ENCODE measurements at places on chromosomes 12 and 14.

- DNase-seq: no peak
Observed at GRCh38 chr12:72543777-72544467, 271.8 kb downstream of the TRHDE start.

GRCh38 chr12:95545731-95546490 lies 5.4 kb downstream of the USP44 start:
- no peak for DNase-seq

GRCh38 chr12:121838126-121838525 lies 20.5 kb downstream of the HPD start:
- no peak for DNase-seq

- DNase-seq: peak; percentile 12
Observed at GRCh38 chr14:58297412-58297761, 968 bp upstream of the ARID4A start.

GRCh38 chr12:20473133-20473532 lies 104.8 kb downstream of the PDE3A start:
- no peak for DNase-seq

DNA sequence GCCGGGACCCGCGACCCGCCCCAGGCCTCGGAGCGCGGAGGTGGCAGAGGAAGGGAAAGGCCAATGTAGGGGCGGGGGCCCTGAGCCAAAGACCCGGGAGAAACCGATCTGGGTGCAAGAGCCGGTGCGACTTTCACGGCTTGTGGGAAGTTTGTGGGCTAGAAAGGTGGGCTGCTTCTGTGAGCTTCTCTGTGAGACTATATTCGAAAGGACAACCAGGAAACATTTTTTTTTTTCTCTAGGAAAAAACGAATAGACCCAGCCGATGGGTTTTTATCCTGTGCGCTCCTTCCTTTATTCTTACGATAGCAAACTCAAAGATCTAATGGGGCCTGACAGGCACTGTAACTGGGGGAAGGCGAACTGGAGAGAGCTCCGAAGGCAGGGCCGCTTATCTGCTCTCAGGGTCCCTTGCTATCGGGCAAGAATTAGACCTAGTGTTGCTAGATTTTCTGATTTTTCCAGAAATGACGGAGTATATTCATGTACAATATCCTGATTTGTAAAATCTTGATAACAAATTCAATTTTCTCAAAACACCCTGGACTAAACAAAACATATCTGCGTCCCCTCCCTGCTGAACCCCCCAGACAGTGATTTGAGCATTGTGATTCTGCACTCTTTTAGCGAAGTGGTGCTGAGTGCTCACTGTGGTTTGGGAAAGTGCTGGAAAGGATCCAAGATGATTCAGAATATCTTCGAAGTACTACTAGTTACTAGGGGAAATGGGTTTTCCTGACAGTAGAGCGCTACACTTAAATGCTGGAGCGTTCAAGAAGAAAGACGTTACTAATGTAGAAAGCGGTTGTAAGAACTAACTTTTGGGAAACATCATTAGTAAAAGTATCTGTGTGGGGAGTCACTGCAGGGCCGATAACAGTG lies 563 bp upstream of the STXBP6 start:
- peak; percentile 43 for DNase-seq

Measured in GM03348 (cell line).